ENCODE measurements at places on chromosomes 1 and 21. TPM values are rescaled to one million over a fixed set of nuclear protein-coding genes. Genes with fewer than 3 reads are reported as not detected.

The AMY1B gene
- not detected for total RNA-seq

The SPTA1 gene
- not detected for total RNA-seq

The KRTAP19-3 gene
- total RNA-seq, result not detected

The CALML6 gene
- total RNA-seq, result 0.43 TPM

The TMEM81 gene
- total RNA-seq, result 0.96 TPM

The KIAA0040 gene
- total RNA-seq, result 7.2 TPM

The PLA2G4A gene
- 9.2 TPM for total RNA-seq

The ITPKB gene
- 2.2 TPM for total RNA-seq

The GJA8 gene
- total RNA-seq, result not detected

The NTMT2 gene
- total RNA-seq, result not detected

The SMCP gene
- total RNA-seq, result not detected

The AMY1C gene
- total RNA-seq, result not detected

The STUM gene
- total RNA-seq, result not detected

The PRMT2 gene
- total RNA-seq, result 124 TPM

The OR2T10 gene
- not detected for total RNA-seq

The ADGRL4 gene
- total RNA-seq, result 0.96 TPM

The WDR47 gene
- total RNA-seq, result 16.4 TPM

The CDK18 gene
- 19.5 TPM for total RNA-seq

The FBXO2 gene
- 78.6 TPM for total RNA-seq

The ACTL8 gene
- total RNA-seq, result not detected

The VWA1 gene
- total RNA-seq, result 13.0 TPM

The CCDC185 gene
- total RNA-seq, result not detected

The TNFRSF9 gene
- 3.1 TPM for total RNA-seq

The CAMK2N1 gene
- total RNA-seq, result 10.8 TPM

The GABRD gene
- total RNA-seq, result not detected

The WDR64 gene
- total RNA-seq, result not detected

The KCNE2 gene
- not detected for total RNA-seq

The OLIG1 gene
- not detected for total RNA-seq

The NHLH1 gene
- not detected for total RNA-seq

The SLC25A34 gene
- total RNA-seq, result 0.48 TPM

The TMPRSS3 gene
- not detected for total RNA-seq

All from tracheal epithelial cell (primary cell).